ENCODE measurements at places on chromosomes 6 and 20.

DNA sequence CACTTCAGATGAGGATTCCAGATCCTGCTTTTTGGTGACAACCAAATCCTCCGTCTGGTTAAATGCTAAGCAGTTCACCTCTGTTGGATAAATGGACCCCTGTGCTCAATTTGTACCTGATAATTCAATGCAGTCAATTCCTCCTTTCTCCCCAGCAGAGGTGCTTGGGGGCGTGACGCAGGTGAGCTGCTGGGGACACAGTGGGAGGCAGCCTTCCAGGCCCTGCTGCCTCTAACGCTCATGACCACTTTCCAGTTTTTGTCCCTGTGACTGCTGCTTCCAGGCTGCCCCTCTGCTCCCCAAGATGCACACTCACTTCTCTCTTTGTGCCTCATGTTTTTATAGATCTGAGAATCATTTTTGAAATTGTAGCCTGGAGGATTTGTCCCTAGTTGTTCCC, 78.5 kb downstream of the TTLL2 start:
- no peak for DNase-seq

GRCh38 chr6:16698997-16699868, 62.0 kb downstream of the ATXN1 start:
- no peak for DNase-seq

GRCh38 chr6:7295916-7296315, 17.1 kb downstream of the SSR1 start:
- DNase-seq, result no peak

DNA sequence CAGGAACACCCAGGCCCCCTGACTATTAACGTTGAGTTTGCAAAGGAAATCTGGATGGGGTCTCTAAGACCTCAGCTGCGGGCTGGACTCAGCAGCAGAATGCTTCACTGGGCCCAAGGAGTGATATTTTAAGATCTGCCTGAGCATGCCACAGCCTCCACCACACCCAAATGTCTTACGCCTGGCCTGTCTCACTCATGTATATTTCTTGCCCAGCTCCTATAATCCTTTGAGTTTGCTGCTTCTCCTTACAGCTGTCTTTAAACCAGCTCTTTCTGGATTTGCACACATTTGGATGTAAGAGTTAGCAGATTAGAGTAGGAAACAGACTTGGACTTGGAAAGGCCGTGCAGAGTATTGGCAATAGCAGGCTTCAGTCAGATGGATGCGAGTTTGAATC, 16.4 kb downstream of the CASS4 start:
- DNase-seq, result no peak

DNA sequence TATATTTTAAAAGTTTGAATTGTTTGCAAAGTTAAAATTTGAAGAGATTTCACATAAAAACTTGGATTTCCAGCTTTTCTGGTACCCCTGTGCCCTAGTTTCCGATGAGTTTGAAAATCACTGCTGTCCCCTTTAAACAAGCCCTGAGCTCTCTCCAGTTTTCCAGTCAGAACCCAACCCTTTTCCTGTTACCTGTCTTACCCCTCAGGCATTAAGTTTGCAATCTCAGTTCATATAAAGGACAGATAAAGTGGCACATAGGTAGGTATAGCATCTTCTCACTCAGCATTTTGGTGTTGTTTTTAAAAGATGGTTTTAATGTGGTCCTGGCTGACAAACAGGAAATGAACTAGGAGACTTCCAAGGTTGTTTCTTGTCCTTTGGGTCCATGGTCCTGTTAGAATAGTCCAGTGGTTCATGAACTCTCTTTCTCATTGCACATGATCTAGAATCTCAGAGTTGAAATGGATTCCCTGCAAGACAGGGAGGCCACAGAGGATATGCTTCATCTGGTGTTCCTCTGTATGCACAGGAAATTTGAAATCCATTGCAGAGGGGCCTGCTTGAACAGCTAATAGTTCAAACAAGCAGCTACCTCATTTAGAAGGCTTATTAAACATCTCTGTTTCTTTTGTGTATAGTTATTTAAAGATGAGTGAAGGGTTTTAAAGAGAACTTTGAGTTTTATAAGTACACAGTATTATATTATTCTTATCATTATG, 82.7 kb downstream of the JAG1 start:
- DNase-seq, result no peak

DNA sequence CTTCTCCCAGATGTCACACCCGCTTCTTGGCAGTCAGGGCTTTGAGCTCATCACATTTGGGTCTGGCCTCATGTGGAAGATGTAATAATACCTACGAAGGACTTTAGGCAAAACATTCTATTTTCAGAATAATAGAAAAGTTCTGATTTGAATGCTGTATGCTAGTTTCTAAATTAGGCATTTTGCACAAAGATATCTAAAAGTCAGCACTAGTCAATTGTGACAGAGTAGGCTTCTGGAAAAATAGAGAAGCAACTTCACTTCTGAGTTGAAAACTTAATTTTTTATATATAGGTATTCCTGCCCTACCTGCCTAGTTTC, 38.3 kb upstream of the CD2AP start:
- no peak for DNase-seq

DNA sequence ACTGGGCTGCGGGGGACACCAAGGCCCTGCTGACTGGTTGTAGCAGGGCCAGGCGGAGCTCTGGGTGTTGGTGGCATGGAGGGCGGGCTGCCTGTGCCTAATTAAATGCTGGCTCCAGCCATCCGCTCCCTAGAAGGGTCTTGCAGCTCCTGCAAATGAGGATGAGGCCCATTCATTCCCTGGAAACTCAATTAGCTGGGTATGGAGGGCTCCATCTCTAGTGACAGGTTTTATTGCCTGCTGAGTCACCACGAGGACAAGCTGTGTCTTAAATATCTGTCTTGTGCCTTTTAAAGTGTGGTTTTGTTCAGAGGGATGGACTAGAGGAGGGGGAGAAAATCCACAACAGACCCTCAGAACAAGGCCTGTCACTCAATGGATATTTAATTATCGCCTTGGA, 60.9 kb downstream of the SULF2 start:
- no peak for DNase-seq

DNA sequence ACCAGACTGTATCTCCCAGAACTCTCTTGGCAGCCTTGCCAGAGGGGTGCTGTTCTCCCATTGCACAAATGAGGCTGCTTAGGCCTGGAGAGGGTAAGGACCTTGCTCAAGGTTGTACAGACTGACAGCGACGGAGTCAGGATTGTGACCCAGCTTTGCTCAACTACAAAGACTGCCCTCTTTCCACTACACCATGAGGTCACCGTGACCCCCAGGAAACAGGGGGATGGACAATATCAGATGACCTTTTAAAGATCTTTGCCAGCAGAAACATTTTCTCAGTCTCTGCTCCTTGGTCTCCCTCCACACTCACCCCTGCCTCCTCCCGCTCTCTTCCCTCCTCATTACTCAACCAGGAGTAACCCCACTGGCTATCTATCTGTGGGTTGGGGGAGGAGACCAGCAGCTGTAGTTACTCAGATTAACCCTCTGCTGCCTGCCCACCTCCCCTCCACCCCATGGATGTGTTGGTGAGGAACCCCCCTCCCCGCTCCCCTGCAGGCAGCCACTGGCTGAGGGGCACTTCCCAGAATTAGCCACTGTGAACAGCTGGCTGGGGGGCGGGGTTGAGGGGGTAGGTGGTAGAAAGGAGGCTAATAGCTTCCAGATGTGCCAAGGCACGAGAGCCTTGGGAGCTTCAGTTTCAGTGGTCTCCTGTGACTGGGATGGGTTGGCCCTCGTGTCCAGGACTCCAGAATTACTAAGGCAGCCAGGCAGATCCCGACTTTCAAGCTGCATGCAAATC, 26.9 kb upstream of the MRPS18A start:
- DNase-seq, result no peak

- no peak for DNase-seq
These were observed 1.3 kb downstream of the CDYL start for GRCh38 chr6:4777394-4777935.

DNA sequence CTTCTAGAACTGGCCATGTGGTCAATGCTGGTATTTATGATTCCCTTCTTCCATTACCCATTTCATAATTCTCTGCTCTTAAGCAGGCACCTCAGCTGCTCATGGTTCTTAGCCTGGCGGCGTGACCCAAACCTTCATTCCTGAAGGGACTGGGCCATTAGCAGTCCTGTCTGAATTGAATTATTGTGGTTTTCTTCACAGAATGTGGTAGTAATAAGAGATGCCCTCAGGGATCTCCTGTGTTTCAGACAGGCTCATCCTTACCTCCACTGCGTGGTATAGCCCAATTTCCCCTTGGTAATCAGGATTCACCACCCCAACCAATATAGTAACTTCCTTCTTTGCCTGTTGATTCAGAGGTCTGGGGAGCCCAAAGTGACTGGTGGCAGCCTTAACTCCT, 37.6 kb downstream of the PKIB start:
- DNase-seq, result no peak

- no peak for DNase-seq
These were observed 38.7 kb downstream of the GTF2H5 start for GRCh38 chr6:158206740-158207421.

GRCh38 chr6:118917546-118918328, 17.2 kb downstream of the MCM9 start:
- DNase-seq, result no peak

DNA sequence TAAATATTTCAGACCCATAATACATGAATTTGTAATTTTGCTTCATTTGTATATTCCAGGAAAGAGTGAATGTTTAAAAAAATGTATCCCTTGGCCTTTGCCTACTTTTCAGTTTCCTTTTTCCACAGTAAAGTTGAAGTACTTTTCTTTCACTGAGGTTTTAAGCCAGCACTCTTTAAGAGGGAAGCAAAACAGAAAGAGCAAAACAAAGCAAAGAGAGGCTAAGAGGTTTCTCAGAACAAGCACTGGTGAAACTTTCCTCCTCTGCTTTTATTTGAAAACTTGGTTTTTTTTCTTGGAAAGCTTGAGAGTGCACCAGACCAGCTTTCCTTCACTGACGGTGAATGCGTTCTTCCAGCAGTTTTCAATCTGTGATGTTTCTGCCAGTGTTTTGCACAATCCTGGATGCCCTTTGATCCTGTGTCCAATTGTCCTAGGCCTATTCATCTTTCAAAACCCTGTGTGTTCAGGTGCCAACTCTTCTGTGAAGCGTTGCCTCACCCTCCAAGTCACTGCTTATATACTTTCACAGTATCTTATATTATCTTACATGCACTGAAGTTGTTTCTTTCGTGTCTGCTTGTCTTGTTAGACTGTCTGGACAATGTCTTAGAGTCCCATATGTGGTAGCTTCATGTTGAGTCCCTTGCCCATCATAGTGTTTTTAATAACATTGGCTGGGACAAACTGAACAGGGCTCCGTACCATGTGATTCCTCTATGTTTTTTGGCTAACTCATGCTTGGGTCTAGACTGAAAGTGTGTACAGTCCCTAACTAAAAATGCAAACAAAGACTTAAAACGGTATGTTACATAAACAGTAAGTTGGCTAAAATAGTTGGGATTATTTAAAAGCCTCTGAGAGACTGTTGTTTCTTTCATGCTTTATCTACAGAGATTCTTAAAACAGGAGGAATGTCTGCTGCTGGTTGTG, 1.9 kb downstream of the RNF217 start:
- DNase-seq, result no peak

- no peak for DNase-seq
These were observed 122.4 kb upstream of the VGLL2 start for GRCh38 chr6:117142995-117143394.

Measured in CD4-positive, alpha-beta T cell (primary cell).